Ureter (tissue), 1 donor: ENCODE measurements at places on chromosomes 2 and 18. TPM values are rescaled to one million over a fixed set of nuclear protein-coding genes. Genes with fewer than 3 reads are reported as not detected.
A peak's percentile ranks its signal among the peaks of the same experiment; 100 is the strongest.

RUFY4 gene
- total RNA-seq: 5.6 TPM

ITM2C gene
- total RNA-seq: 227 TPM

SF3B6 gene
- 70.5 TPM for total RNA-seq

SPDYA gene
- total RNA-seq: 2.5 TPM

ANKRD44 gene
- total RNA-seq: 36.1 TPM

- DNase-seq: no peak
These were observed 1508.7 kb upstream of the TMEFF2 start for GRCh38 chr2:193703411-193703810.

DNA sequence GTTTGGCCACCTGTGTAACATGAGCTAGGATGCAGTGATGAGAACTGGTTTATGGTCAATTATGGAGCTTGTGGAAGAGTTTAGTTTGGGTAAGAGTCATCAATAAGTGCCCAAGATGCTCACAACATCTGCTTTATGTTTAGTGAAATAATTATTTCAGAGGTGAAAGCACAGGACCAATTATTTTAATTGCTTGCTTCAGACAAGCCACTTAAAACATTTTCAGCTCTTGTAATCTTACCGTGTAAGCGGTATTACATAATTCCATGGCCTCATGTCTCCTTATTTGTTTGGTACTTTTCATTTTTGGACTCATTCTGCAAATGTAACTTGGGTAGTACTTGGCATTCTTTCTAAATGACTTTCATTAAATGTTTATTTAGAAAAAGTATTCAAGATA is 5.4 kb downstream of the B3GNT2 start:
- DNase-seq: no peak

DNA sequence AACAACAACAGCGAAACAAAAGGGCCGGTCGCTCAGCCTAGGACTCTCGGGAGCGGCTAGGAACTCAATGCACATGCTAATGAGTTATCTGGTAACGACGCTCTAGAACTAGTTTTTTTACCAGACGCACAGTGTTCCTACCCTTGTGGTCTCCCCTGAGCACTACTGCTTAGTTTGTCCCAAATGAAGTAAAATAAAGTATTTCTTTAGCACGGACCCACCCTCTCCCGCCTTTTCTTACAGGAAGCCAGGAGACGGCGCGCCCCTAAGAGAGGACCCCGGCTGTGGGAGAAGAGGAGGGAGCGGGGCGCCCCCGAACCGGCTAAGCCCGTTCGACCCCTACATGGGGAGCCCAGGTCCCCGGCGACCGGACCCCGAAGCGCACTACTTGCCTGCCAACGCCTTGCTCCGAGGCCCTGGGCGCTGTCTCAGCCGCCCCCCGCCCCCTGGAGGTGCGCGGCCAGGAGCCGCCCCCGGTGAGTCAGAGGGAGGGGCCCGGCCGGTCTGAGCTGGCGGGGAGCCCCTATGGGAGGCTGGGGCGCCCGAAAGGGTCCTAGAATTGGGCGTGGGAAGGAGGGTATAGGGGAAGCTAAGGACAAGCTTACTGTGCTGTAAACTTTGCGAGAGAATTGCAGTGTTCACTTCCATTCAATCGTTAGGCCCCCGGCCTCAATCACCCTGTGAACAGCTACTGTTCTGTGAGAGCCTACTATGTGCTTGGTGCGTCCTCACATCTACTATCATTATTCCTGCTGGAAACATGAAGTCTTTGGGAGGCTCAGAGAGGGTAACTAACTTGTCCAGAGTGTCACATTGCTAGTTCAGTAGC is 3.6 kb upstream of the CAPG start:
- peak; percentile 76 for DNase-seq

- no peak for DNase-seq
These were observed 150.2 kb upstream of the ZEB2 start for GRCh38 chr2:144670080-144670479.

DNA sequence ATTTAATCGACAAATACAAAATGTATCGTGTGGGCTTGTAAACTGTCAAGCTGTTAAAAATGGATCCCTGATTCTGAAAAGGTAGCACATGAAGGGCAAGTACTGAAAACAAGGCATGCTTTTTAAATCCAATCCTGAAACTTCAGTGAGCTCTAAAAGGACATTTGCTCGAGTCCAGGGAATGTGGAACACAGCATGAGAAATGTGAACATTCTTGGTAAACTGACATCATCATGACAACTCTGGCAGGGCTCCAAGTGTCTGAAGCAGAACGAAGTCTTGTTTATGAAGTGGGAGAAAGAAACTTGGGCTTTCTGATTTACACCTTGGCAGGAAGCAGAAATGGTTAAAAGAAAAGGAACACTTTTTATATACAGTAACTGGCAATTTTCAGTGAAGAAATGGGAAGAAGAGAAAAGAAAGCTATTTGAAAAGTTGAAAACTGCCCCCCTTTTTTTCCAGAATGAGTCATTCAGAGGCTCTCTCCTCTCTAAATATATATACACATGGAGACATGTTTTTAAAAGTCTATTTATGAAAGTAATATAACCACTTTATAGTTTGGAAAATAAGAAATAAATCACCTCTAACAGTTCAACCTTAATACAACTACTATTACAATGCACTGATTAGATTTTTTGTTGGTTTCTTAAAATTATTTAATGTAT is 120.8 kb downstream of the GAREM1 start:
- peak; percentile 77 for DNase-seq

DNA sequence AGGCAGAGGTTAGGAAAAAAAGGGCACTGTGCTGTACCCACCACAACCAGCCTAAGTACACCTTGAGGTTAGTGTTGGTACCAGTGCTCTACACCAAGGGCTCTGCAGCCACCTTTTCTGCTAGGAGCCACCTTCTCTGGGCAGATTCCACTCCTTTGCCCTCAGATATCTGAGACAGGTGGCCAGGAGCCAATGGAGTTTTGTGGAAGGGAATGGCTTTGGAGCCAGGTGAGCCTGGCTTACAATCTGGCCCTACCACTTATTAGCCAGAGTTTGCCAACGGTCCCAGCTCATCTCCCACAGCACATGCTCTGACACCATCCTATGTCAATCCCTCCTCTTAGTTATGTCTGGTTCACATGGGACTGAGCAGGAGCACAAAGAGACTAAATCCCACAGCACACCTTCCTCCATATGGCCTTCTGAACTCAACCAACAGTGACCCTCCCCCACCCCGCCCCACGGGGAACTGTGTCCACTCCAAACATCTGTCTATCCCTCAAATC is 77.5 kb downstream of the CLHC1 start:
- no peak for DNase-seq

GRCh38 chr2:218618102-218618860 is 10.6 kb downstream of the PLCD4 start:
- no peak for DNase-seq

DNA sequence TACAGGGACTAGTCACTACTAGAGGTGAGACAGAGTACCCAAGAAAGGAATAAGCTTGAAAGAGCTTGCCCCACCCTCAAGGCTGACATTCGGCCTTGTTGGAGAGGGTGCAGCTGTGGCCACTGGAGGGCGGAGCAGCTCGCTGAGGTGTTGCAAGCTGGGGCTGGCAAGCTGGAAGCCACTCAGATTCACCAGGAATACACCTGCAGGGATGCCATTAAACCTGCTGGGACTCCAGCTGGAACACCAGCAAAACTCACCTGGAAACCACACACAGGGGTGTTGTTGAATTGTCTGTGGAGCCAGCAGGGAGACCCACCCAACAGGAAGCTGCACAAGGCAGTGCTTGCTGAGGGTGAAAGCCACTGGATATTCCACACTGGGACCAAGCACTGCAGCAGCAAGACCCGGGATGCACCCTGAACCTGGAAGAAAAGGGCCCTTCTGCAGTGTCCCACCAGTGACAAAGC is 26.1 kb downstream of the KCTD18 start:
- DNase-seq: no peak

DNA sequence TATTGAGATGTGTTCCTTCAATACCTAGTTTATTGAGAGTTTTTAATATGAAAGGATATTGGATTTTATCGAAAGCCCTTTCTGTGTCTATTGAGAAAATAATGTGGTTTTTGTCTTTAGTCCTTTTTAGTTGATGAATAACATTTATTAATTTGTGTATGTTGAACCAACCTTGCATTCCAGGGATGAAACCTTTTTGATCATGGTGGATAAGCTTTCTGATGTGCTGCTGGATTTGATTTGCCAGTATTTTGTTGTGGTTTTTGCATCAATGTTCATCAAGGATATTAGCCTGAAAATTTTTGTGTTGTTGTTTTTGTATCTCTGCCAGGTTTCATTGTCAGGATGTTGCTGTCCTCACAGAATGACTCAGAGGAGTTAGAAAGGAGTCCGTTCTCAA is 1710.4 kb downstream of the SUCLG1 start:
- DNase-seq: no peak
